ENCODE measurements at places on chromosomes 3 and 15.

DNA sequence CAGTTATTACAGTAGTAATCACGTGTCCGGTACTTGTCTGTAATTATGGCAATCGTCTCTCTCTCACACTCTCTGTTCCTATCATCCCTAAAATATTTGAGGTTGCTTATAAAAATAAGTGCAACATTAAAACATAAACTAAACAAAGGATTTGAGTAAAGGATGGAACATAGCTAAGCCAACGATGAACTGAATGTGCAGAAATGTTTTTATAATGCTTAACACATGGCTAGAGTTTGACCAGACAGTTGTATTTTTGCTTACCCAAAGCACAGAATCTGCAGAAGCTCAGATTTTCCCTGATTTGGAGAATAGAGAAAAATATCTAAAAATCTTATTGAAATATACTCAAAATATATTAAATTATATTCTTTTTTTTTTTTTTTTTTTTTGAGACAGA is 1030.9 kb downstream of the NAALADL2 start:
- no peak for DNase-seq

- no peak for DNase-seq
Observed at GRCh38 chr3:76815561-76815960, 224.3 kb upstream of the ROBO2 start.

- no peak for DNase-seq
Observed at GRCh38 chr15:69375151-69375790, 38.9 kb upstream of the KIF23 start.

- no peak for DNase-seq
Observed at GRCh38 chr3:52228751-52229291, 3.4 kb upstream of the TLR9 start.

GRCh38 chr3:141058996-141059395 is 7.8 kb downstream of the SPSB4 start:
- no peak for DNase-seq

GRCh38 chr3:183555541-183556081 is at the start of gene KLHL6:
Gene KLHL6, minus strand, starts transcription at chr3:183555706. Its CDS starts 53 bp downstream, at chr3:183555653.
- DNase-seq, result no peak

- no peak for DNase-seq
Observed at GRCh38 chr3:55742022-55742831, 255.1 kb upstream of the WNT5A start.

GRCh38 chr3:173988909-173989308 is 591.4 kb downstream of the NLGN1 start:
- DNase-seq, result no peak

DNA sequence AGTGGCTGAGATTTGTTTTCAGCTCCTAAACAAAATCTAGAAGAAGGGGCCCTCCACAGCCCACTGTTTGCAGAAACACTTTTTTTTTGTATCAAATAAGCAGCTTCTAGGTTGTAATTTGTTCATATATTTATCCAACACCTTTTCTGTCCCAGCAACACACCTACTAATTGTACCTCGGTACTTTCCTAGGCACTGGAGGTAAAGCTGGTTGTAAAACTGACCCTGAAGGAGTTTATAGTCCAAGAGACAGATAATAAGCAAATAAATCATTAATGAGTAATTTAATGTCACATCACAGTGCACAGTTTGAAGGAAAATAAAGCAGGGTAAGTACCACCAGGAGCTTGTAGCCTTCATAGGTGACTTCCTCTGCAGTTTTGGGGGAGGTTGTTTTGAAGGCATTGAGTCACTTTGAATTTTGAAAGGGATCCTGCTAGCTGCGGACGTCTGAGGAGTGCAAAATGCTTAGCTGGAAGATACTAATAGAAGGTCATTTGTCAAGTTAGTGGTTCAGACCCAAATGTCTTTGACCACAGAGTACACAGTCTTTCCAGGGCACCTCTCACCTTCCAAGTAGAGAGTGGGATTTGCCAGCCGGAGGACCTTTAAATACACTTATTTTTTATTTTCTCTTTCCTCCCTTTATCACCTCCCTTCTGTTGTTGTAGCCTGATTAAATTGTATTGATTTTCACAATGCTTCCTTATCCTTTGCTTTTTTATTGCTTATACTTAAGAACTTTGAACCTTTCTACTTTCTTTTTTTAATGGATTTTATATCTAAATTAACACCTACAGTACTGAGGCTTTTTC is 53.8 kb downstream of the CMSS1 start:
- DNase-seq, result no peak

GRCh38 chr3:160143482-160143881 is 81.7 kb upstream of the C3orf80 start:
- no peak for DNase-seq

- DNase-seq, result no peak
Observed at GRCh38 chr15:36901012-36901411, 199.3 kb downstream of the MEIS2 start.

DNA sequence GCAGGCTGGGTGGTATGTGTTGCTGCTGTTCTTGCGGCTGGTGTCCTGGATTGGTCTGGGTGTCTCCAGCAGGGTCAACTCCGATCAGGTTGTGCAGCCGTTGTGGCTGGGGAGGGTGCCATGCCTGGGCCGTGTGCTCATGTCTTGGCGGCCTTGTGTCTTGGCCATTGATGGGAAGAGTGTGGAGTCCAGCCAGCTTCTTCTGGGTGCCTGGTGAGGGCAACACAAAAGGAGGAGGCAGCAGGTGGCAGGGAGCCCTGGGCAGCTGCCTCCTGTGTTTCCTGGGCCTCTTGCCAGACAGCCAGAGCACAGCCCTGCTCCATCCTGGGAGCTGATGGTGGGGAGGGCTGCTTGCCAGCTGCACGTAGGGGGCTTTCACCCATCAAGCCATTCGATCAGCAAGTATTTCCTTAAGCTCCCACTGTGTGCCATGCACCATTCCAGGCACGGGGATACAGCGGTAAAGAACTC is 4.3 kb downstream of the CHAC1 start:
- DNase-seq, result no peak

DNA sequence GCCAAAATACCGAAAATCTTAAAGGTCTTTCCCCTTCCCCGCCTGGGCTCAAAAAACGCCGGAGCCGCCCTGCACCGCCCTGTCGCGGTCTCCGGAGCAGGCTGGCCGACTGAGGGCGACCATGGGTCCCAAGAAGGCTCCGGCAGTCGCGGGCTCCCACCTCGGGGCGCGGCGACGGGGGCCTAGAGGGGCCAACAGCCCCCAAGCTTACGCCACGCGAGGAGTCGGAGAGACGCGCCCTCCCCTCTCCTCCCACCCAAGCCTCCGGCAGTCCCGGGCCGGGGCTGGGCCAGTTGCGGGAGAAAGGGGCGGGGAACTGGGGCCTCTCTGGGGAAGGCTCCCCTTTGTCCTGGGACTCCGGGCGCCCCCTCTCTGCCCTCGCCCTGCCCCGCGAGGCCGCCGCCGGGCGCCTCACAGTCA is 69.2 kb downstream of the GOLGA8B start:
- no peak for DNase-seq

- DNase-seq, result no peak
Observed at GRCh38 chr15:25787381-25787780, 75.7 kb downstream of the ATP10A start.

- no peak for DNase-seq
Observed at GRCh38 chr15:74350295-74351275, 16.9 kb downstream of the CYP11A1 start.

DNA sequence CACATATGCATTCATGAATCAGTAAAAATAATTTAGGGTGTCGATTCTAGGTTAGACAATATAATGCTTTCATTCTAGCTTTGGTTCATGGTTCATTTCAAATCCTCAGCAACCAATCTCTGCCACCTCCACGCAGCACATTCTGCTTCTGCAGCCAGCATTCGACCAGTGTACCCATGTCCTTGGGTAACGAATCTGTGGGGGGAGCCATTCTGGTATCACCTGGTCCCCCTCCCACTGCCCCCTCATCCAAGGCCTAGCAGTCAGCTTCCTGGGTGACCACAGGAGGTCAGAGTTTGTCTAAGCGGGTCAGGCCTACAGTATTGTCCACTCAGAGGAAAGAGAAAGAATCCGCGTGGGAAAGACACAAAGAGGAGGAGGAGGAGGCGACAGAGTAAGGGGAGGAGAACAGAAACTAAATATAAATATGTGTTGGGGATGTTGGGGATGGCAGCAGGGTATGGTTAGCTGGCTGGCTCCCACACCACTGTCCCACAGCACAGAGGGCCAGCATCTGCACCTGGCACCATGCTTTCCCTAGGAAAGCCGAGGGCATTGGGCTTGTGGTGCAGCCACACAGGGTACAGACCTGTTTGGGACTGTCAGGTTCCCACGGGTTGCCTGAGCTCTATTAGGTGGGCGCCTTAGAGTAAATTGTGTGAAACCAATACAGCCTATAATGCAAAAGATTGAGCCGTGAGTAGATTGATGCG is 12.1 kb downstream of the PAK6 start:
- DNase-seq, result no peak
